ENCODE measurements at places on chromosomes 3 and 15. TPM values are rescaled to one million over a fixed set of nuclear protein-coding genes. Genes with fewer than 3 reads are reported as not detected.

FOXL2NB gene
- 0.13 TPM for total RNA-seq

DNA sequence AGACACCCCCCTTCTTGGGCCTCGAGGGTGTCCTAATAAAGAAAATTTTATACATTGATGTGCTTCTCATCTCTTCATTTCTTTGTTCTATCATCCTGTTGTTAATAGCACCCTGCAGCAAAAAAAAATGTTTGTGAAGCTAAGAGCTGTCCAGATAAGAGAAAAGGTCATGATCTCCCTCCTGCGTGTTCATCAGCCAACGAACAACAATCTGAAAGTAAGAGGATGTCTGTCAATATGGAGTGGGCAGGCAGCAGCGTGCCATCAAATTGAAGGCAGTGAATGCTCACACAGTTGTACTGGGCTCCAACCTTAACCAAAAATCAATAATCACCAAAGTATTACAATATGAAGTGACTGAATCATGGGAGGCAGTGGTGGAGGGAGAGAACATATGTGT, 418.6 kb upstream of the ONECUT1 start:
- DNase-seq, result no peak

DNA sequence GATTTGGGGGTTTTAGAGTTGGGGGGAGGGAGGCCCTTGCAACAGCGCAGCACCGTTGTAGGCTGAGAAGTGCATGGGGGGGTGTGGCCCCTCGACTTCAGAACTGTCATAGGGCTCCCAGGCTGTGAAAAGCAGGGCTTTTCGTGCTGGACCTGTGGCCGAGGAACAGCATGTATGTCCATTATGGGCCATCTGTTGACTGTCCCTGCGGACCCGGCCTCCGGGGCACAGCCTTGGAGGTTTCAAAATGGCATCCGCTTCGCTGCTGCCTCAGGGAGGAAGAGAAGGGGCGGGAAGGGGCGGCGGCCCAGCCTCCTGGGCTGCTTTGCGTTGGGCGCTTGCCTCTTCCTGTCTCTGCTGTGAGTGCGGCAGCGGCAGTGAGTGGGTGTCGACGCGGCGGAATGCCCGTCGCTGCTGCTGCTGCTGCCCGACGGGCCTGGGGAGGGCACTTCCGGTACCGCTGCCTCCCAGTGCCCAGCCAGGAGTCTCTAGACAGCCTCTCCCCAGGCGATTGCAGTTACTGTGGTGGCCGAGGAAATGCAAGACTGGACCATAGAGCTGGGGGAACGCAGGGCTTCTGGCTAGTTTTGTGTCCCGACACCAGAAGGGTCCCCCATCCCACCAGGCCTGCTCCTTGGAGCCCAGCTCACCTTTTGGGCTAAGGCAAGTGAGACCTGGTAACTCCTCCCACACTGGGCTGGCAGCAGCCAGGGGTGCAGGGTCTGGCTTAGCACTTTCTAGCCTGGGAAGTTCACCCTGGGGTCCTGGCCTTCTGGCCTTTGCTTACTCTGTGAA, 1.9 kb downstream of the GNAI2 start:
- peak; percentile 79 for DNase-seq

- DNase-seq, result no peak
Observed at GRCh38 chr15:47754312-47754711, 37.0 kb downstream of the SEMA6D start.

- DNase-seq, result no peak
Observed at GRCh38 chr15:77548589-77549557, 83.8 kb downstream of the LINGO1 start.

GRCh38 chr15:45089712-45090373, 24.1 kb downstream of the DUOX2 start:
- no peak for DNase-seq

DNA sequence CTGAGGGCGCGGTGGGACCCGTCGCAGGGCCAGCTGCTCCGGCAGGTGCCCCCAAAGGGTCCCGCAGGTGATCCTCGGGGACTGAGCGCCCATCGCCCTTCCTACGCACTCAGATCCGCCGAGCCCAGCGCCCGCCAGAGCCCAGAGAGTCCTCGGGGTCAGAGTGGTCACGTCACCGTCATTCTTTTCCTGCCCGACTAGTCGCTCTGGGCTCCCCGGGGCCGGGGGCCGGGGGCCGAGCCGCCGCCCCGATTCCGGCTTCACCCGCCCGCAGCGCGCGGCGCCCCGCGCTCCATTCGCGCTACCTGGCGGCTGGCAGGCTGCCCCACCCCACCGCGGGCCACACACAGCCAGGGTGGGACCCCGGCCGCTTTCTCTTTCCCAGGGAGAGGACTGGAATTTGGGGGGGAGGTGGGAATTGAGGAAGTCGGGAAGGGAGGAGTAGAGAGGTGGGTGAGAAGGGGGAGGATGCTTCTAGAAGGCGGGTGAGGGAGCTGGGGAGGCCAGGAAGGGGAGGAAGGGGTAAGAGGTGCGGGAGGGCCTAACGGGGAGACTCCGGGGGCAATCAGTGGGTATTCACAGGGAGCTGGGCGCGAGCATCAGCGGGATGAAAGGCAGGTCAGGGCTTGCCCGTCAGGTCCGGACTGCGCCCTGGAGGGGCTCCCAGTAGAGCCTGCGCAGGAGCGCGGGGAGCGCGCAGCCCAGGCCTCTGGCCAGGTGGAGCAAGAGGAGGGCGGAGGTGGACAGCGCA, 36.1 kb upstream of the EPHB3 start:
- DNase-seq, result peak; percentile 63

DNA sequence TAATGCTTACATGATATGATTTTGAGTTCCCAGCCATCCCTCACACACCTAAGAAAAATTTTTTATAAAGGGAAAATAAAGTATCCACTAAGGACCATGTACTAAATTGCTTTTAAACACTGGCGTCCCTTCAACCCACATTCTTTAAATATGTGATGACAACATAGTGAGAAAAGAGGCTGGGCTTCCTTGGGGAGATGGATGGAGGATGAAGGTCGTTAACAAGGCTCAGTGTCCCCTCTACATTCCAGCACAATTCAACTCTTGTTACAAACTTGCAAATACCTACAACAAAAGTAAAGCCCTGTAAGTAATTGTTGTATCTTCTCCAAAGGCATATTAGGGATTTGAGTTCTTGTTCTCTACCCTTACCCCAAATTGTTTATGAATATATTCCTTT, 87.2 kb upstream of the SLC4A7 start:
- DNase-seq, result no peak

DNA sequence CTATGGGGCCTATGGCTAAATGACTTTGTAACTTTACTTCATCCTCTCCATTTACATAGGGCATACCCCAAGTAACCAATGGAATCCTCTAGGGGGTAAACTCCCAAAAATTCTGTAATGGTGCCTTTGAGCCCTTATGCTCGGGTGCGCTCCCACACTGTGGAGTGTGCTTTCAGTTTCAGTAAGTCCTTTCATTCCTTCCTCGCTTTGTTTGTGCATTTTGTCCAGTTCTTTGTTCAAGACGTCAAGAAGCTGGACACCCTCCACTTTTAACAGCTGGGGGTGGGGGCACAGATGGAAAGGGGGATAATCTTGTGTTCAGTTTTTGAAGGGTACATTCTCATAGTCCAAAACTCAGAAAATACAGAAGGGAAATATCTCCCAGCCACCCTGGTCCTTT, 84.4 kb upstream of the C2CD4B start:
- DNase-seq, result no peak

- DNase-seq, result peak; percentile 43
Observed at GRCh38 chr3:15812183-15812582, 14.4 kb upstream of the ANKRD28 start.

DNA sequence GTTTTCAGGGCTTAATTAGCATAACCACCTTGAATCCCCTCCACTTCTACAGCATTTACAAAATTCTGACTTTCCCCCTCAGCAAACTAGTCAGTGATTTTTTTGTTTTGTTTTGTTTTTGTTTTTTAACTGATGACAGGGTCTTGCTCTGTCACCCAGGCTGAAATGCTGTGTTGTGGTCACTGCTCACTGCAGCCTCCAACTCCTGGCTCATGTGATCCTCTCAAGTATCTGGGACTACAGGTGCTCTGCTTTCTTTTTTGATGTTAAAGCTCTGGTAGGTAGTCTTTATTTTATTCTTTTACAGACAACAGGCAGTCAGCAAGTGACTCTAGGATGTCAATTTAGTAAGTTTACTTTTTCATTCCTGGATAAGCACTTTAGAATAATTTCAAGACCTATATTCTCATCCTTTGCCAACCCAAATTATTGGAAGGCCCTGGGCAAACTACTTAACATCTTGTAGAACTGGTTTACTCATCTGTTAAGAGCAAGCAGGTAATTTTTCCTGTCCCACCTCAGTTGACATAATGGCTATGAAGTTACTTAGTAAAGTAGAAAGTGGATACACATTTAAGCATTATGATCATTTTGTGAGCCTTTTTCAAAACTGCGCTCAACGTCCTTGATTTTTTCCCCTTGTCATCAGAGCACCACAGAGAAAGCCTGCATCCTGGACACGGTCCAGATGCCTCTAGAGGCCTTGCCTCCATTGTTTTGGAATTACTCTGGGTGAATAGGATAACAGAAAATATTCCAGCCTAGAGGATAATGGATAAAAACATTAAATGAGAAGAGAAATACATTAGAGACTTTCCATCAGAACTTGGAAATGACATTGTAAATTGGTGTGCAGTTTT, 69.9 kb upstream of the NDUFB4 start:
- no peak for DNase-seq

- peak; percentile 9 for DNase-seq
Observed at GRCh38 chr3:75294124-75294523, 370.0 kb upstream of the FRG2C start.

- no peak for DNase-seq
Observed at GRCh38 chr15:44710236-44711095, 657 bp downstream of the PATL2 start.

GRCh38 chr15:88185584-88185983, 71.0 kb downstream of the NTRK3 start:
- no peak for DNase-seq

DNA sequence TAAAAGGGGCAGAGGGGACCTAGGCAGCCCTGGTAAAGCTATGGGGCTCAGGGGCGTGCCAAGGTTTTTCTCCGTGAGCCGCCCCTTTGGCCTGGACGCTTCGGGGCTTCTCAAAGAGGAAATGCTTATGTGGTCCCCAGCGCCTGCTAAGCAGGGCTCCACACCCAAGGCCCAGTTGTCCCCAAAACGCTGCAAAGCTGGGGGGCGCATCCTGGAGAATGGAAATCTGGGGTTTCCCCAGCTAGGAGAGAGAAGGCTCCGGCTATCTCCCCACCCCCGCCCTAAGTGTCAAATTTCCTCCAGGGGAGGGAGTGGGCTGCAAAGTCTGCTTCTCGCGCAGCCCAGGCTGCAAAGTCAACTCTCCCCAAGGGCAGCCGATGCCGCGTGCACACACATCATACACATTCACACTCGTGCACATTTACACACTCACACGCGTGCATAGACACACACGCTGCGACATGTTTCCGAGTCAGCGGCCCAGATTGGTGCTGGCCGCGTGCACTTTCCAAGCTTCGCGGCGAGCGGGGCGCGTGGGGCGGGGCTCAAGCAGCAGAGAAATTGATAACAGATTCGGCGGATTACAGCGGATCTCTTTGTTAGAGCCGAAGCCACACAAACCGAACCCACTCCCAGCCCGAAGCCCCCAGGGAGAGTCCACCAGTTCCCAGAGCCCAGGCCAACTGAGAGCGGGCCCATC, 4.5 kb downstream of the WNT5A start:
- DNase-seq, result no peak

DNA sequence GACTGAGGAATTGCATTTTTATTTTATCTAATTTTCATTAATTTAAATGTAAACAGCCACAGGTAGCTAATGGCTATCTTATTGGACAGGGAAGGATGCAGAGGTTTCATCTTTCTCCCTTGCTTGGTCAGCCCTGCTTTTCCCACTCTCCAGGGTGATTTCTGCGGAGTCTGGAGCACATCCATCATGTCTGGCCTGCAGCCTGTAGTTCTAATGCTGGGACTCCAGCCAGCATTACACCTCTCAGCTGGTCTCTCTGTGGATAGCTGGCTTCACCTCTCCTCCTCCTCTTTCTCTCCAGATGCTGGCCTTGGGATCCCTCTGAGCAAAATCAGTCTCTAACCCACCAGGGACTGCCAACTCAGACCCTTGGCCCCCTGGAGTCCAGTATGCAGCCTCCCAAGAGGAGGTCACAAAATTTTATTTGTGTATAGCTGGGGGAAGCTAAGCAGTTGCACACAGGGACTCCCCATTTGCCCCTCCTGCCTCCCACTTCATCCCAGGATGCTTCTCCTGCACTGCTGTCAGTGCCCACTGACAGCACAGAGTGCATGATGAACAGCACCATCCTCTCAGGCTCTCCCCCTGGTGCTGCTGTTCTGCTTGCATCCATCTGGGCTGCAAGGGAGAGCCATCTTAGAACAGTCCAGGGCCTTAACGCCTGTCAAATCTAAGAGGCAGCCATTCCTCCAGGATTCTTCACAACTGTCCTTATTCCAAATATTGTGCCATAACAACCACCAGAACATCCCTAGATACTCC, 1.7 kb downstream of the BFSP2 start:
- DNase-seq, result no peak
